ENCODE measurements at places on chromosomes 16 and 17.

- no peak for DNase-seq
Measured at GRCh38 chr16:85680352-85680944, 8.3 kb downstream of the GINS2 start.

DNA sequence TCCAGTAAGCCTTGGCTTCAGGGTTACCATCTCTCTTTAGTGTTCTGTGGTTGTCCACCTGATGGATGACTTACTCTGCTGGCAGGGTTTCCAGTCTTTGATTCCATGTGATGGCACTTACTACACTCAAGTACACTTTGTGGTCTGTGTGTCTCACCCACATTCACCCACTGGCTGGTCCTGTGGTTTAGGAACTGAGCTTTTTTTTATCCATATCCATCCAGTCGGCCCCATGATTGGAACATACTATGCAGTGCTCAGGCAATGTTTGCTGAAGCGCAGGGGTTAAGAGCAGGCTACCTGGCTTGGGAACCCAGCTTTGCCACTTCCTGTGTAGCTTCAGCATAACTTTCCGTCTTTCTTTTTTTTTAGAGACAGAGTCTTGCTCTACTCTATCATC, 2.8 kb upstream of the FUS start:
- no peak for DNase-seq

DNA sequence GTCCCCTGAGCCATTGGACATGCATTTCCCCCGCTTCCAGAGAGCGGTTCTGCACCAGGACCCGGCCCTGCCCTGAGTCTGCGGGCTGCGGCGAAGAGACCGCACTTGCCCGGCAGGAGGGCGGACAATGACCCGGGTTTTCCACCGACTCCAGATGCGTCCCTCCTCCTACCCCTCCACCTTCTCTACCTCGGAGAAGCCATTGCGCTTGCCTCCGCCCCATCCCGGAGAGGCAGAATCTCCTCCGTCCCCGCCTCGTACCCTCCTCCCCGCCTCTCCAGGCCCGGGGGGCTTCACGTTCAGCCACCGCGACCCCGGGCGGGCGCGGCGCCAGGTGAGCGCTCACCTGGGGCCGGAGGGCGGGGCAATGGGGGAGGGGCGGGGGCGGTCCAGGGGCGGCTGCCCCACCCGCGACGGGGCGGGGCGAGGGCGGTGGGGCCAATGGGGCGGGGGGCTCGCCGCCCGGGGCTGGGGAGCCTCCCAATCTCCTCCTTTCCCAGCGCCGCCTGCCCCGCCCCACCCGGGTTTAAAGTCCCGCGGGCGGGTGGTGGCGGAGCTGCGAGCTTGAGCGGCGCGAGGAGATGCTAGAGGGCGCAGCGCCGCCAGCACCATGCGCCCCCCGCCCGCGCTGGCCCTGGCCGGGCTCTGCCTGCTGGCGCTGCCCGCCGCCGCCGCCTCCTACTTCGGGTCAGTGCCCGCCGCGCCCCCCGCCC, at the start of gene WNT9B:
TSS of gene WNT9B (plus strand) at position 555 of the 713 bp plus-strand sequence. CDS start at position 611, 56 bp downstream.
- DNase-seq = peak; percentile 83

GRCh38 chr16:63617990-63618763, 1503.7 kb downstream of the CDH11 start:
- DNase-seq = no peak

DNA sequence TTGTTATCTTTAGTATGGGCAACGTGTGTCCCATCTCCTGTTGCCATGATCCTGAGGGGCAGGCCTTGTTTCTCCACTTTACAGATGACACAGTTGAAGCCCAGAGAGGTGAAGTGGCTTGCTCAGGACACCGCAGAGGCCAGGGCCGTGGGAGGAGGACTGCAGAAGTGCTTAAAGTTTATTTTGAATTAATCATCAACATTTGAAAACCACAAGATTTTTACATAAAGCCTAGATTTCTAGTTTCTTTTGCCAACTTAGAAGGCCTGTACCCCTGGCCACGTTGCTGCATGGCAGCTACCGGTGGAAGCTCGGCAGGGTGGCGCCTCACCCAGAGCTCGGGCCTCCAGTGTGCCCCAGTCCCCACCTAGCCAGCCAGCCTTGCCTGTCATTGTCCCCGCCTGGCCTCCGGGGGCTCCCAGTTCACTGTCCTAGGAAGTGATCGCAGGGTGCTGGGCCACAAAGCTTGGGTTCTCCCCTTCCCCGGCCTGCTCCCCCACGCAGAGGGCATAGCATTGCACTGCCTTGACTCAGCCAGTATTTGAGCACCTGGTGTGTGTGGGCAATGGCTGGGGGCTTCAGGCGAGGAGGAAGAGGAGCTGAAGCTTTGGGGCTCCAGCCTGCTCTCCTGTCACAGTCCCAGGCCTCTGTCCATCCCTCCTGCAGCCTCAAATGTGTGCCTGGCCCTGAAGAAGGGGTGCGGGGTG, 14.8 kb upstream of the ADCY7 start:
- DNase-seq = no peak

GRCh38 chr17:82752371-82753200, 721 bp downstream of the TBCD start:
- no peak for DNase-seq

DNA sequence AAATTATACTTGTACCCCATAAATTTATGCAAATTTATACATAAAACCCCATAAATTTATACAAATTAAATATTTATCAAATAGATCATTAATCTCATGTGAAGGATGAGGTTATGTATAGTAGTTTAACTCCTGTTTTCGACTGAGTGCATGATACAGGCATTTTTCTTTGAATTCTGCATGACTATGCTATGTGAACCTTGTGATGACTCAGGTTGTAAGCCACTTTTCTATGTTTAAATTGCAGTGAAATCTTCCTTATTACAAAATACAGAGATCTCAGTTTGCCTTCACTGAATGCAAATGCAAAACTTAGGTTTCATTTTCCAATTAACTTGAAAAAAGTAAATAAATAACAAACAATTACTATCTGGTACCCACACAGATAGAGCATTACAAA, 843.7 kb downstream of the CDH11 start:
- no peak for DNase-seq

- no peak for DNase-seq
Measured at GRCh38 chr16:12220766-12221165, 244.2 kb downstream of the SNX29 start.

GRCh38 chr16:69936252-69936651, 14.9 kb upstream of the CLEC18A start:
- no peak for DNase-seq

GRCh38 chr16:12067714-12068401, 91.3 kb downstream of the SNX29 start:
- peak; percentile 25 for DNase-seq

DNA sequence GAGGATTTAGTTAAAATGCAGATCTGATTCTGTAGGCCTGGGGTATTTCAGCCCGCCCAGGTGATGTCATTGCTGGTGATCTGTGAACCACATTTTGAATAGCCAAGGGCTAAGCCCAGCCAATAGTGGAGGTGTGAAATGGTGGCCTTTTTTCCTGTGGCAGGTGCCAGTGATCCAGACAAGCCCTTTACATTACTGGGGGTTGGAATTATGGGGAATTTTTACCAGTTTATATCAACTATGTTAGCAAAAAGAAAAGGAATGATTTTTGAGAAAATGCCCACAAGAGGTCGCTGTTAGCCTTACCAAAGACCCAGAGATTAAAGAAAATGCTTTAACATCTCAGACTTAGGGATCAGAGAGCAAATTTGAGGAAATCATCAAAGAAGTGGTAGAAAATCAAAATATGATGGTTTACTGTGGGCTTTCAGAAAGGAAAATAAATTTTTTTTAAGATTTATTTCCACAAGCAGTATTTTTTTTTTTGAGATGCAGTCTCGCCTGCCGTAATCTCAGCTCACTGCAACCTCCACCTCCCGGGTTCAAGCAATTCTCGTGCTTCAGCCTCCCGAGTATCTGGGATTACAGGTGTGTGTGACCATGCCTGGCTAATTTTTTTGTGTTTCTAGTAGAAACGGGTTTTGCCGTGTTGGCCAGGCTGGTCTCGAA, 3.9 kb downstream of the VPS35L start:
- DNase-seq = no peak

DNA sequence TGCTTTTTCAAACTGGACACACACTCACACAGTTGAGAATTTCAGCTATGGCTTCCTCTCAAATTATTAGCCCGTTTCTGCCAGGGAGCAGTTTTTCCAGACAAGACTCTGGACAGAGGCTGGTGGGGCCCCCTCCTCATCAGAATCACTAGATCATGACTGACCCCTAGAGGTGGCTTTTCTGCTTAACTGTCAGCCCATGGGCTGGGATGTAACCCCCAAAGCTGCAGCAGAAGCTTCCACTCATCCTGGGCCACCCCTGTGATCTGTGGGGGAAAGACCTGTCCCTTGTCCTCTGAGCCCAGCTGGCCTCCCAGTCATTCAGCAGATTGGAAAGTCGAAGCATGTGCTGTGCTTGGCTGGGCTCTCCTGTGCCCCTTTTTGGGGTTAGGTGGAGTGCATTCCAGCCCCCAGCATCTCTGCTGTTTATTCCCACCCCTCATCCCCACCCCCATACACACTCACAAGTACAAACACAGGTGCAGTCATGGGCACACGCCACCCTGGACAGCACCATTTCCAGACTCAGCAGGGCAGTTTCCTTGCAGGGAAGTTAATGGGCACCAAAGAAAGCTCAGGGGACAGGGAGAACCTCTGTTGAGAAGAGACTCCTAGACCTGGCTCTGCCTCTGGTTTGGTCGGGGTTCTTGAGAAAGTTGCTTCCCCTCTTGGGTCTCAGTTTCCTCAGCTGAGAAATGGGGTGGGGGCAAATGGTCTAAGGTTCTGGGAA, 77.6 kb upstream of the RBL2 start:
- DNase-seq = no peak

GRCh38 chr17:31085563-31085962, 9.2 kb upstream of the NF1 start:
- DNase-seq = no peak

DNA sequence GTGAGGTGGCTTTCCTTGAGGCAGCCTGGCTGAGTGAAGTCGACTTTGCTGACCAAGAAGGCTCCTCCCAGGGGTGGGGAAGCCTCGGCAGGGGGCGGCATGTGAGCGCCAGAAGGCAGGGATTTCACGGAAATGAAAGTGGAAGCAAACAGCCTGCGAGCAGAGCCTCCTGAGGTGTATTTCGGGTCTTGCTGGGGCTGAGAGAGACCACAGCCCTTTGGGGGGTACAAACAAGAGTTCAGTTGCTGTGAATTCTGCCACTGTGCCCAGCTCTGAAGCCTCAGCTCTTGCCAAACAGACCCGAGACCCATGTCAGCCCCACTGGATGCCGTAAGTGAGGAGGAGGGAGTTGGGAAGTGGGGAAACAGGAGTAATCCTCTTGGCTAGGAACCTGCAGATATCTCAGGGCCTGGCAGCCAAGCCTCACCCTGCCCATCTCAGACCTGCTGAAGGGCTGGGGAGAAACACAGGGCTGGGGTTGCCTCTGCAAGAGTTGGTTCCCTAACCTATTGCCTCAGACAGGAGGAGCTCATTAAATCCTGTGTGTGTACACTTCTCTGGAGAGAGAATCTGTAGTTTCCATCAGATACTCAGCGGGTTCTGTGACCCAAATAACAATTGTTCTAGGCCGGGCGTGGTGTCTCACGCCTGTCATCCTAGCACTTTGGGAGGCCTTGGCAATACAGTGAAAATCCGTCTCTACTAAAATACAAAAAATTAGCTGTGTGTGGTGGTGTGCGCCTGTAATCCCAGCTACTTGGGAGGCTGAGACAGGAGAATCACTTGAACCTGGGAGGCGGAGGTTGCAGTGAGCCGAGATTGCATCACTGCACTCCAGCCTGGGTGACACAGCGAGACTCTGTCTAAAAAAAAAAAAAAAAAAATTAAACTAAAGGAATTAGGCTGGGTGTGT, at the start of gene IFI35:
TSS of gene IFI35 (plus strand) at position 146 of the 913 bp plus-strand sequence. CDS start at position 310, 164 bp downstream.
- DNase-seq = no peak

DNA sequence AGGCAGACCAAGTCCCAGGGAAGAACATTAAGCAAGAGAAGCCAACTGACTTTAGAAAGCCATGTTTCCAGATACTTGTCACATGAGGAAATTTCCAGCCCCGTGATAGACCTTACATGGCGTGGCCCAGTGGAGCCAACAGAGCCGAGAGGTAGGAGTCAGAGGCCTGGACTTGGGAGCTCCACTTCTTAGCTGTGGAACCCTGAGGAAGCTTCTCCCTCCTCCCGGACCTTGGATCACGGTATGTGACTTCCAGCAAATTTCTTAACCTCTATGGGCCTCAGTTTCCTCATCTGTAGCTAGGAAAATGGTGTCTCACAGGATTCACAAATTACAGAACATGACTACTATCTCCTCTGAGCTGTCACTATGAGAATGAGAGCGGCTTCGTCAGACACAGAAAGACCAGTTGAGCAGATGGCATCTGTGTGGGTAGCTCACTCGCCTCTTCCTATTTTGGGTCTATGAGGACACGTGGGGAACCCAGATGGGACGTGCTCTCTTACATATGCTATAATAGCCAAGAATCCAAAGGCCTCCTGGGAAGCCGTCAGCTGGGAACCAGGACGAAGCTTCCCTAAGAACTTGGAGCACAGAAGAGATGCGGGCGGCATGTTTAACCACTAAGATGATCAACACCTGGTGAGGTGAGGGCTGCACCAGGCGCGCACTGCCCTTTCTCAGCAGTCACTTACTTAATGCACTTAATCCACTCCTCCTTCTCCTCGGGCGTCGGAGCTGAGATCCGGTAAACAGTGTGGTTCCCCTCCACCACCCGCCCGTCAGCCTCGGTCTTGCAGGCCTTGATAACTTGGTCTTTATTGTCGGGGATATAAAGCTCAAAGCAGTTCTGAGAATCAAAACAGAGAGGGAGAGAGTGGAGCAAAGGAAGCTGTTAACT, 102.3 kb downstream of the CYTH1 start:
- DNase-seq = no peak

DNA sequence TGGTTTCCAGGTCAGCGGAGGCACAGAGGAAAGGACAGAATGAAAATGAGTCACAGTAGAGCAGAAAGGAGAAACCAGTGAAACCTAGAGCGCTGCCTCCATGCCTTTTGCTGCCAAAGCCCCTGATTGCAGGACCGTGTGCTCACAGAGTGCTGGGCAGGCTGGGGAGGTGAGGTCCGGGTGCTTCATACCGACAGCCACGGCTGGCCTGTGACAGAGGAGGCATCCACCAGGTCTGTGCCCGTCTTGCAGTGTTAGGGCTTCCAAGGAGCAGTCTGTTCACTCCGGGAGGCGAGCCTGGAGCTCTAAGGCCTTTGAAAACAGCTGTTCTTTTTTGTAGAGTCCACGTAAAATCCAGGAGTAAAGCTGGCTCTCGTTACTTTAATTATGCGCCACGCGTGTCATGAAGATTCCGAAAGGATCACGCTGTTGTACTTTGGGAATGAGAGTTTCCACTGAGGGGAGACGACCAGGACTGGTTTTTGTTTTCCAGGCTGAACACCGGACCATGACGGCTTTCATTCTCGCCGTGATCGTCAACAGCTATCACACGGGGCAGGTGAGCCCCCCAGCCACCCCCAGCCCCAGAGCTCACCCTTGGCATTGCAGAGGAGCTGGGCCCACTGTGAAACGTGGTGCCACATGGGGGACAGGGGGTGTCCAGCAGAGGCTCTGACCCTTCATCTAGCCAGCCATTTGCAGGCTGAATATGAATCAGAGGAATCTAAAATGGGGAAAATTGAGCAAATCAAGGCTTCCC, 108.5 kb upstream of the CHMP6 start:
- no peak for DNase-seq

GRCh38 chr17:39547713-39548478, 59.8 kb downstream of the NEUROD2 start:
- peak; percentile 98 for DNase-seq

Measured in H1 (cell line).